ENCODE measurements at places on chromosomes 3 and 15.
A peak's percentile ranks its signal among the peaks of the same experiment; 100 is the strongest.

DNA sequence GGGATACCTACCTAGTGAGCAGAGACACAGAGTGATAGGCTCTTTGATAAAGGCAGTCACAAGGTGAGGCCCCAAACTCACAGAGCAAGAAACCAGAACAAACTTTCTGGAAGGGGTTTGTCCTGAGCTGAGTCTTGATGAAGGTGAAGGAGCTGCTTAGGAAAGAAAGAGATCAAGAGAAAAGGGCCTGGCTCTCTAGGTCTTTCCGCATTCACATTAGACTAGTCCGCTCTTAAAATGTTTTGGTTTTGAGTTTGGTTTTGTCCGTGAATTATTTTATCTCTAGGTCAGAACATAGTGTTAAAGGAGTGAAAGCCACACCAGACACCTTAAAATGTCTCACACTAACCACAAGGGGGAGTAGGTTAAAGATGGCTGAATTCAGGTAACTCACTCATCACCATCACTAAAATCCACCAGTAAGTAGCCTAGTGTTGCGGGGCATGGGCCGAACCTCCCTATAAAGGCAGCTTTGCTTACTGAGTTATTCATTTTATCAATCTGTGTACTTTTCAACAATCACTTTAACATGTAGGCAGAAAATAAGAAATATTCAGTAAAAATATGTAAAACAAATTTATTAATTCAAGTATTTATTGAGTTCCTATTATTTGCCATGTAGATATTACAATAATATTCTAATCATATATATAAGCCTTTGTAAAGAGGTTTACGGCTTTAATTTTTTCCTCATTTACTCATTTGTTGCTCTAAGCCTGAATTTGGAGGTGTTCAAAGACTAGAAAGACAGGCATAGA, 121.5 kb upstream of the TSC22D2 start:
- peak; percentile 6 for DNase-seq

GRCh38 chr3:133137042-133137996, 99.1 kb downstream of the TMEM108 start:
- DNase-seq = no peak

GRCh38 chr3:57890874-57891273, 117.3 kb upstream of the FLNB start:
- DNase-seq = no peak

DNA sequence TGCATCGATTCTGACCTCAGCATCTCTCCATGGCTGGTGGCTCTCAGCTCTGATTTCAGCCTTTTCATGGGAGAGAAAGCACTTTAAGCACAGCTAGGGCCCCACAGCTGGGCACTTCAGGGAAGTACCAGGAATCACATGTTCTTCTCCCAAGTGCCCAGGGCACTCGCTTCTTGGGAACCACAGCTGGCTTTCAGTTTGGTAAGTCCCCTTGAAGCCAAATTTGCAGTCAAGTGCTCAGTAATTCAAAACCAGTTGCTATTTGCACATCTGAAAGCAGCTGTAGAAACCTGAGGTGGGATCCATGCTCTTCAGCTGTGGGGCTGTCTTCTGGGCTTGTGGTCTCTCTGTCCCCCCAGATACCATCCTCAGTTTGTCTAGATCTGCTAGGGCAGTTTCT, 12.8 kb downstream of the GABRA5 start:
- no peak for DNase-seq

DNA sequence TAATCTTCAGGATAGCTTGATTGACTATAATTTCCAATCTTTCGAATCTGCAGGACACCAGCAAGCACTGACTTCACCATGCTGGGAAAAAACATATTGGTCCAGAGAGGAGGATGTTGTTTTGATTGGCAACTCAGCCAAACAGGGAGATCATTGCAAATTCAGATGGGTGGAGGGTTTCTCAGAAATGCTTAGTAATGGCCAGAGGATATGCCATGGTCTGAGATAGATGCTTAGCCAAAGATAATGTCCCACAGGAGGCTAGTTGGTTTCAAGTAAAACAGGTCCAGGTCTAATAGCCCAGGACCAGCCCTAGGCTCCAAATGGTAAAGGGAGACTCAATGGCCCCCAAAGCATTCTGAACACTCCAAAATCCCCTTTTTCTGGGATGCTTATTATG, 46.7 kb upstream of the CCDC80 start:
- DNase-seq = no peak

GRCh38 chr15:55823191-55823670, 80.3 kb upstream of the PRTG start:
- no peak for DNase-seq

DNA sequence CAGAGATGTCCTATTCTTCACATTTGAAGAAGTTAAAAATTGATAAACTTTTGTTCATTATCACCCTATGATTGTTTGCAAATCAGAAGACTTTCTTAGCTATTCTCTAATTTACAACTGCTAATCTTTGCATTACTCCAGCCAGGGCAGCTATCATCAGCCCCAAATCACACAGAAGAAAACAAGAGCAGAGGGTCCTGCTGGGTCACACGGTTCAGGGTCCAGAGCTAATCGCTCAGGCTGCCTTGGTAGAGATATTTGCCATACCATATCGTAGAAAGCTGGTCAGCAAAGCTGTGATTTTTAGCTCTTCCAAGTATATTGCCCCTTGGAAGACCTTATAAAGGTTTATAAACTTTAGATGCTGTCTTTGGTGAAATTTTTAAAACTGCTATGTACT, 181.4 kb downstream of the MAGI1 start:
- DNase-seq = no peak

- no peak for DNase-seq
Observed at GRCh38 chr15:69522361-69522760, 69.7 kb downstream of the RPLP1 start.

DNA sequence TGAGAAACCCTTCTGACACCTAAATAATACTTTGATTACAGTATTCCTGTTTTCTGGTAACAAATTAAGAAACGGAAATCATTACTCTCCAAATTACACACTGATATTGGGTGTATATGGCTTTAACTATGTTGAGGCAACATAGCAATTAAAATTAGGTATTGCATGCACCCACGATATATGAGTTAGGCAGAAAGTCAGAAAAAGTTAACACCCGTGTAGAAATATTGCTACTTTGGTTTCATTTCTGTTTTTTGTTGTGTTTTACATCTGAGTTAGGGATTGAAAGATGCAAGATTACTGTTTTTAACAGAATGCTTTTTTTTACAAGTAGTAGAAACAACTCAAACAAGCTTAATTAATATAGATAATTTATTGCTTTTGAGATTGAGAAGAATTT, 327.8 kb downstream of the GBE1 start:
- DNase-seq = no peak

DNA sequence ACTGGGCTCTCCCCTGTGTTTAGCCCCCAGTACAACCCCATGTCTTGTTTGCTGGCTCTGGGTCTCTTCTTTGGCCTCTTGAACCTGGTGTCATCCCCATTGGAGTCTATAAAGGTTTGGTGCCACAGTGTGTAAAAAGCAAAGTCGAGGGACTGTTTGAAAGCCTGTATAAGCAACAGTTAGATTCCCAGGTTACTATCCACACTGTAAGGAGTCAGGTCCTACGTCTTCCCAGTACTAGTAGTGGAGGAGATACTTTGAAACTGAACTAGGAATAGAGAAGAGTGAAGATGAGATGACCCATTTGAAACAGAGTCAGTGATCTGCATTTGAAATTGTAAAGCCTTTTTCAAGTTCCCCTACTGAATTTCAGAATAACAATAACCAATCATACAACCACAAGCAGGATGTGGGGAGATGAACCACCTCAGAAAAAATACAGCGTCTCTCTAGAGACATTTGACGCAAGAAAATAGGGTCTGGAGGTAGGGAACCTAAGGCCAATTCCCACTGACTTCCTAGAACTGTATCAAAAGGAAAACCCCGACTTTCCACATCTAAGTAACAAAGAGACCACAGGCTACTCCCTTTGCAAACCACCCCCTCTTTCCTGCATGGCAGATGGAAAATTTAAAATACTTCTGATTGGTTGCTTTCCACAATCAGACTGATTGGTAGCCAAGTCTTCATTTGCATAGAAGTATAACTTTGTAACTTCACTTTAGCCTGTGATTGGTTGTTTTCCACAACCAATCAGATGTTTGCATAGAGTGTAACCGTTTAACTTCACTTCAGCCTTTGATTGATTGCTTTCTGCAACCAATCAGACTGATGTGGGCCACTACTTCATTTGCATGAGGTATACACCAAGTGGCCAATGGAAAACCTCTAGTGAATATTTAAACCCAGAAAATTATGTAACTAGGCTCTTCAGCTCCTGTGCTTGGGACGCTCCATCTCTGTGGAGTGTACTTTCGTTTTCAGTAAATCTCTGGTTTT, 49.9 kb upstream of the NEDD4 start:
- DNase-seq = peak; percentile 15

DNA sequence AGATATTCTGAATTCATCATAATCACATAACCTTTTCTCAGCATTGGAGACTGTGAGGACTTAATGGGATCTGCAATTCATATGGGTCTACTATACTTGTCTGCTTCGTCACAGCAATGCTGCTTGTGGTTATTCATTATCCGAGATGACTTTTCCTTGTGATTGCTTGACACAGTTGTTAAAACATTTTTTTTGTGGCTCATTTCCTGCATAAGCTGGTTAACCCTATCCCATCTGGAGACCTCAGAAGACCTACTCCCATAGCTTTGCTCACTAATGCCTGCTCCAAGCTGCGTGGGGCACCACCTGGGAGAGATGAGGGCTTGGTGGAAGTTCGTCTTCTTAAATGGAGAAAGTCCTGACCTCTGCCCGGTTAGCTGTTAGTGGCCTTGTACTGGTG, 360.8 kb downstream of the CHST2 start:
- DNase-seq = no peak

DNA sequence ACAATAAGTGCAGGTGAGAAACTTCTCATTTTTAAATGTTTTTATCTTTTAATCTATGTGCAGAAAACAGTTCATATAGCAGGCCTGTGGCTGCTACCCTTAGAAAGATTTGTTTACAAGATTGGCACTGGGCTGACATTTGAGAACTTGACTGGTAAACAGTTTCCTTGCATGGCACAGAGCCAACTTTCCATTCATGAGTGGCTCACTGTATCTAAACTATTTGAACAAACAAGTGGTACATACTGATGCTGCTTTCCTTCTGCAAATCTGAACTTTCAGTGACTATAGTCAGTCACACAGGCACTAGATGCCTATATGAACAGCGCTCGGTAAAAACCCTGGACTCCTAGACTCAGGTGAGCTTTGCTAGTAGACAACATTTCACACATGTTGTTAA, 6.3 kb upstream of the GTPBP8 start:
- DNase-seq = peak; percentile 18

- DNase-seq = no peak
Observed at GRCh38 chr3:54888873-54889272, 39.0 kb downstream of the LRTM1 start.

GRCh38 chr3:144107923-144108322, 136.3 kb downstream of the DIPK2A start:
- DNase-seq = no peak

- peak; percentile 27 for DNase-seq
Observed at GRCh38 chr3:49476563-49476962, 6.5 kb downstream of the DAG1 start.

DNA sequence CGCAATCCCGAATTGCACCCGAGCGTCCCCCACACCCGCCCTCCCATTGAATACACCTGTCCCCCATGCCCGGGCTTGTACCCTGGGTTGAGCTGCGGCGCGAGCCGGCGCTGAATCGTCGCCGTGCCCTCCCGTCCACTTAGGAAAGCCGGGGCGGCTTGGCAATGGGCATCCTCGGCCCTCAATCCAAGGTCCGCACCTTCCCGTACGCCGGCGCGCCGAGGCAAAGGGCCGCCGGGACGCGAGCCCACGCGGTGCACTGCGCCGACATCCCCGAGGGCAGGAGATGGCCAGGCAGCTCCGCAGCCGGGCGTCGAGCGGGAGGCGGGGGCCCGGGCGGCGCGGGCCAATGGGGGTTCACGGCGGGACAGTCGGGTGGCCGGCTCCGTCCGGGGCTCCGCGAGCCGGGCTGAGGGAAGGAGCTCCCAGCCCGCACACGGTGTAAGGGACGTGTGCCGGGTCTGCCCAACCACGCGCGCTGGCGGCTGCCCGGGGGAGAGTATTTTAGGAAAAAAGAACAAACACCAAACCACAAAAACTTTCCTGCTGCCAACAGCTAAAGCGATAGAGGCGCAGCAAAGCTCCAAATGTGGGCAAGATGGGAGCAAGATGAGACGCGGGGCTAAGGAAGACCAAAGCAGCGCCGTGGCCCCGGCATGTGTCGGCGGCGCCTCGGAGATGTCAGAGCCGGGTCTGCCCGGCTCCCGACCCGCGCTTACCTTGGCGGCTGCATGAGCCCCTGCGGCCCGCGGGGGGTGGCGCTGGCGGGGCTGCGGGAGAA, 621 bp downstream of the RGMA start:
- peak; percentile 32 for DNase-seq

GRCh38 chr15:62462721-62463120, 297.6 kb upstream of the C2CD4B start:
- DNase-seq = no peak

- DNase-seq = no peak
Observed at GRCh38 chr15:62249501-62249900, 84.4 kb upstream of the C2CD4B start.

DNA sequence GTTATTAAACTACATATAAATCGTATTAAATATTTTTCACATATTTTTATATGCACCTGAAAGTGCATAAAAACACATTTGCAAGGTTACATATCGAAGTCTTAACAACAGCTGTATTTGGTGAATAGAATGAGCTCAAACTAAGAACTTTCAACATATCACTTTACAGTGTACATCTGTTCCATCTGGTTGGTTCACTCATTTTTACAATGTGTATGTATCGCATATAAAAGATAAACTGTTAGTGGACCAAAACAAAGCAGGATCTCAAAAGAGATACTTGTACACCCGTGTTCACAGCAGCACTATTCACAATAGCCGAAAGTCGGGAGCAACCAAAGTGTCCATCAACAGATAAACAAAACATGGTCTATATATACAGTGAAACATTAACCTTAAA, 55.8 kb downstream of the TBL1XR1 start:
- no peak for DNase-seq

DNA sequence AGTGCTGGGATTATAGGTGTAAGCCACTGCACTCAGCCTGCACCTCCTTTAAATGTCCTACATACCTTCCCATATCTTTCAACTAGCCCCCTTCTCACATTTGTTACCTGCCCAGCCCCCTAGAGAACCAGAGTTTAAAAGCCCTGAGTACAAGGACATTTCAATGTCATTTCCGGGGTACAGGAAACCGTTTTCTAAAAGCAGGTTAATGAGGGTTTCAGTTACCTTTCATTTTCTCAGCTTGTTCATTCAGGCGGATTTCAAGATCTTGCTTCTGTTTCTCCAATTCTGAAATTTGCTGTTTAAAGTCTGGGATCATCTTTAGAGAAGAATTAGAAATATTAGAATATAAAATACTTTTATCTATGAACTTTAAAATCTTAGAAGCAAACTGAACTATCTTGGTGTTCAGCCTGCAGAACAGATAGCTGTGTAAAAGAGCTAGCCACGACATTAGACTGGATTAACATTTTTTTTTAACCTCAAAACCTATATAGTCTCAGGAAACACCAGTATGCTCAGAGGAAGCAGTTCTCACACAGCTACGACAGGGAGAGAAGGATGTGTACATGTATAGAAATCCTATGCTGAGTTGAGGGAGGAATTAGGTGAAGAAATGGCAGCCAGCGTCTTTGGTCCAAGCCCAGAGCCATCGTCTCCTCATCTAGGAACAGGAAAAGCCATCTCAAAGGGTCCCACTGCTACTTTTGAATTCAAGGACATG, 29.9 kb upstream of the GNB5 start:
- DNase-seq = no peak
